Esophagus mucosa (tissue), 1 donor: ENCODE measurements at places on chromosomes 11 and 22.

GRCh38 chr11:69202511-69203221, 46.9 kb downstream of the SMIM38 start:
- no peak for ATAC-seq

DNA sequence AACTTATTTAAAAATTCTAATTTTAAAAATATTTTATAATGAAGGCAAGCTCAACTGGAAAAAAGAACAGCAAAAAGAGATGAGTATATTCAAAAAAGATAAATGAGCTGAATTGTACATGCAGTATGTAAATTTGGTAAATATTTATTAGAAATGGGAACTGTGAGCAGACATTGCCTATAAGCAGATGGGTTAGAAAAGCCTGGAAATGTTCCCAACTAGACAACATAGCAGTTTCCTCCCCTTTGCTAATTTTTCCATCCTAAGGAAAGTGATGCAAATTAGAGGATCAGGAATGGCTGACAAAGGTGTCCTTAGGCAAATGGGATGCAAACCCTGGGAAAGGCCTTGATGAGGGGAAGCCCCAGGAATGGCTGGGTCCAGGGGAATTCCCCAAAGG, 37.2 kb downstream of the TP53I11 start:
- no peak for ATAC-seq

GRCh38 chr11:75655605-75656004, 13.2 kb downstream of the MAP6 start:
- ATAC-seq = no peak

DNA sequence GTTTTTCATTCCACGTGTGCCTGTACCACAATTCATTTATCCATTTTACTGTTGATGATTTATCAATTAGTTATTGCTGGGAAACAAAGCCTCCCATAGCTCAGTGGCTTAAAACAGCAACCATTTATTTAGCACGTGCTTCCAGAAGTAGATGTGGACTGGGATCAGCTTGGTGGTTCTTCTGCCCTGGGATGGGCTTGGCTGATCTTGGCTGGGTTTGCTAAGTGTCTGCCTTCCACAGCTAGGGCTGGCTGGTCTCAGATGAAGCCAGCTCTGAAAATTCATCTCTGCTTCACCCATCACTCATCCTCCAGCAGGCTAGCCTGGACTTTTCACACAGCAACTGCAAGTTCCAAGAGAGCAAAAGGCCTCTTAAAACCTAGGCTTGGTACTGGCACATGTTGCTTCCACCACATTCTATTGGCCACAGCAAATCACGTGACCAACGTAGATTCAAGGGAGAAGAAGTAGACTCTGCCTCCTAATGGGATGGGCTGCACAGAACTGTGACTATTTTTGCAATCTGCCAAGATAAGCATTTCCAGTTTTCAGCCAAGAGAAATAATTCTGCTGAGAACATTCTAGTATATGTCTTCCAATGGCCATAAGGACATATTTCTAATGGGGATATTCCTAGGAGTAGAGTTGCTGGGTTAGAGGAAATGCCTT, 124.9 kb downstream of the MN1 start:
- no peak for ATAC-seq

- ATAC-seq = no peak
Measured at GRCh38 chr22:41369837-41370236, 11.9 kb upstream of the TEF start.

DNA sequence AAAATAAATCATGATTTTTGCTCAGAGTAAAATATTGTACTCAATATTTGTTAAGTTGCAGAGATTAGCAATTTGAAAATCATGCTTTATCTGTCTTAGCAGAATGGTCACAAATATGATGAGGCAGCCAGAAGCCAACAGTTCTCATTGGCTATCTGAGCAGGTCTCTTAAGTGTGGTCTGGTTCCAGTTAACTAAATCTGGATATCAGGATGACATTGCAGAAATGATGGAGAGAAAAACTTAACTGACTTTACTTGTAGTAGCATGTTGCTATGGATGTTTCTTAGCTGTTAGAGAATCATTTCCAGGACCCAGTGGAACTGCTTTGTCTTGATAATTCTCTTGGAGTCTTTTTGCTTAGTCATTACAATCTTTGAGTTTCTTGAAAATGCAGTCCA, 1070.3 kb downstream of the JRKL start:
- no peak for ATAC-seq
